ENCODE measurements at places on chromosomes 1 and 21.

GRCh38 chr1:117068580-117068979, 8.5 kb downstream of the TTF2 start:
- no peak for DNase-seq

- DNase-seq: no peak
These were observed 34.8 kb downstream of the KPNA6 start for GRCh38 chr1:32142446-32143301.

DNA sequence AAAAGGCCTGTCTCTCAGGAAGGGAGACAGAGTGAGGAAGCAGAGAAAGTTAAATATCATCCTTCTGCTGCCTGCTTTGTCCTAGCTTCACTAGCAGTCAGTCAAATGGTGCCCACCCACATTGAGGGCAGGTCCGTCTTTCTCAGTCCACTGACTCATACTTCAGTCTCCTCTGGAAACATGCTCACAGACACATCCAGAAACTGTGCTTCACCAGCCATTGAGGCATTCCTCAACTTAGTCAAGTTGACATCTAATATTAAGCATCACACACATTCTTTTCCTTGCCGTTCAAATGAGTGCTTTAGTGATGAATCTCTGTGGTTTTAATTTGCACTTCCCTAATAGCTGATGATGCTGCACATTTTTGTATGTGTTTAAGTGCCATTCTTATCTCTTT, 777.8 kb upstream of the PRMT6 start:
- DNase-seq: no peak

GRCh38 chr1:40620150-40620549, 45.3 kb downstream of the RIMS3 start:
- no peak for DNase-seq

- no peak for DNase-seq
These were observed 3.2 kb downstream of the DISP3 start for GRCh38 chr1:11482198-11482597.

GRCh38 chr1:218413179-218413578, 68.0 kb downstream of the TGFB2 start:
- no peak for DNase-seq

DNA sequence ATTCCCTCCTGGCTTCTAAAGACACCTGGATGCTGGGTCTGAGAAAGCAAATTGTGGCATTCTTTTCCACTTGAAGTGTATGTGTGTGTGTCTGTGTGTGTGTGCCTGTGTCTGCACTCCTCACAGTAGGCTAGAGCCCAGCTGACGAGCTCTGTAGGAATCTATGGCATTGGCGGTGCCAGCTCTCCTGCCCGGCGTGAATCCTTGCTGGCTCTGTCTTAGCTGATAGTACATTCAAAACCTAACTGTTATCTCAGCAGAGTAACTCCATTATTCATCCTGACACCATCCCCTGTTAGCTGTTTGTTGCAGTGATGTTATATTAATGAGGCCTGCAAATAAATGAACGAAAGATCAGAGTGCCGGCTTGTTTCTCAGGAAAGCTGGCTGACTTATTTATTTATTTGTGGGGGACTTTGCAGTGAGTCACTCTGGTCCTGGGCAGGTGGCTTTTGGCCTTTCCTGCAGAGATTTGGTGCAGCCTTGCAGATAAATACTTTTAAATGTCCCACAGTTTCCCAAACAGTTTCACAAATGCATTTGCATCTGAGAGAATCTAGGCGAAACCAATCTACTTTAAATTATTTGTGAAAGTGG, 160.6 kb upstream of the CD34 start:
- no peak for DNase-seq

GRCh38 chr1:172882385-172882784, 168.4 kb downstream of the TNFSF18 start:
- DNase-seq: no peak

- no peak for DNase-seq
These were observed 120.6 kb downstream of the CACNA1E start for GRCh38 chr1:181603735-181604410.

GRCh38 chr1:225300381-225300780, 127.5 kb downstream of the LBR start:
- DNase-seq: no peak

DNA sequence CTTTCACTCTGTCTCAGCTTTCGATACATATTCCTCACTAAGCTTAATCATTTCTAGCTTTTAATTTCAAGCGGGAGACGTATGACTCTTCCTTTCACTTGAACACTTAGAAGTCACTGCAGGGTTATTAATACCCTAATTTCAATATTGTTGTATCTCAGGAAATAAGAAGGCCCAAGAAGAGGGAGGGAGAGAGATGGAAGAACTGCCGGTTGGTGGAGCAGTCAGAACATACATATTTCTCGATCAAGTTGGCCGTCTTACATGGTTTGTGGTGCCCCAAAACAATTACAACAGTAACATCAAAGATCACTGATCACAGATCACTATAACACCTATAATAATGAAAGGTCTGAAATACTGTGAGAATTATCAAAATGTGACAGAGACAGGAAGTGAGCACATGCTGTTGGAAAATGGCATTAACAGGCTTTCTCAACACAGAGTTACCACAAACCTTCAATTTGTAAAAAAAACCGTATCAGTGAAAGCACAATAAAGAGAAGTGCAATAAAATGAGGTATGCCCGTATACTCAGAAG, 145.4 kb upstream of the HP1BP3 start:
- DNase-seq: no peak

- DNase-seq: no peak
These were observed 87.1 kb downstream of the SLC5A9 start for GRCh38 chr1:48309564-48310082.

All from stimulated activated CD8-positive, alpha-beta memory T cell treated with anti-CD3 and anti-CD28 coated beads, Interleukin-7, amount 100 ng/mL, for 4 hours (primary cell).